ENCODE measurements at places on chromosomes 13 and 19. TPM values are rescaled to one million over a fixed set of nuclear protein-coding genes. Genes with fewer than 3 reads are reported as not detected.

DNA sequence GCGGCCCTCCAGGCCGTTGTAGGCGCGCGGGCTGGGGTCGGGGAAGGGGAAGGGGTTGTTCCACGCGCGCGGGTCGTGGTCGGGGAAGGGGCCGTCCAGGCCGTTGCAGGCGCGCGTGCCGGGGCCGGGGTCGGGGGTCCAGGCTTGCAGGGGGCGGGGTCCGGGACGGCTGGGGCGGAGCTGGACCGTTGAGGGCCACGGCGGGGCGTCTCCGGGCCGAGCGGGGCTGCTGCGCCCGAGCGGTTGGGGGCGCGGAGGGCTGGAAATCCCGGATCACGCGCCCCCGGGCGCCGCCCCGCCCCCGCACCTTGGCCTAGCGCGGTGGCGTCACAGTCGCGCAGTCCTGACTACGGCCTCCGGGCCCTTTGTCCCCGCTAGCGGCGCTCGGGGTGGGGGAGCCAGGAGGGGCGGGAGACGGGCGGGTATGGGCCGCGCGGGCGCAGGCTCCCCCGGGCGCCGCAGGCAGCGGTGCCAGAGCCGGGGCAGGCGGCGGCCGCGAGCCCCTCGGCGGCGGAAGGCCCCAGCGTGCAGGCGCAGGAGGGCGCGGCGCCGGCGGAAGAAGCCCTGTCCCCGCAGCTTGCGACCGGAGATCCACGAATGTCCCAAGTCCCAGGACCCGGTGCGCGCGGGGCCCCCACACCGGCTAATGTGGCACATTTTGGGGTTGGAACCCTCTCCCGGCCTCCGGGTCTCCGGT, 665 bp downstream of the GPX4 start:
- peak; percentile 62 for DNase-seq

The PRTN3 gene
- not detected for total RNA-seq

GRCh38 chr13:77717508-77717907, 20.0 kb downstream of the SLAIN1 start:
- DNase-seq: peak; percentile 51

The CLIP3 gene
- 0.37 TPM for total RNA-seq

The IFNL1 gene
- total RNA-seq: not detected

GRCh38 chr19:35806597-35806996, 6.0 kb downstream of the PRODH2 start:
- DNase-seq: no peak

The FREM2 gene
- total RNA-seq: not detected

DNA sequence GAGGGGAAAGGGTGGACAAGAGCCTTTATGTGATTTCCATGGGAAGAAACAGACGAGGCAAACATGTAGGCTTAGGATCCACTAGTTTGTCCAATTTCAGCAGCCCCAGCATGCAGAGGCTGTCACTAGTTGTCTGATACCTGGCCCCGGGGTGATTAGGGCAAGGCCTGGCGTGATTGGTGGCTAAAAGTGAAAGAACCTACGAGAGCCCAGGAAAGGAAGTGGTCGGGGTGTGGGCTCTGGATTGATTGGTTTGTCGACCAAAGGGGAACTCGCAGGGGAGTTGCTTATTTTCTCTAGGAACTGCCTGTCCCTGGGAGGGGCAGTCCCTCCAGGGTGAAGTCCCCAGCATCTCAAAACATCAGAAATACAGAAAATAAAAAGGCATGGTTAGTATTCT, 64.2 kb upstream of the UQCRFS1 start:
- DNase-seq: no peak

- no peak for DNase-seq
Measured at GRCh38 chr19:5109560-5109959, 140.6 kb downstream of the KDM4B start.

DNA sequence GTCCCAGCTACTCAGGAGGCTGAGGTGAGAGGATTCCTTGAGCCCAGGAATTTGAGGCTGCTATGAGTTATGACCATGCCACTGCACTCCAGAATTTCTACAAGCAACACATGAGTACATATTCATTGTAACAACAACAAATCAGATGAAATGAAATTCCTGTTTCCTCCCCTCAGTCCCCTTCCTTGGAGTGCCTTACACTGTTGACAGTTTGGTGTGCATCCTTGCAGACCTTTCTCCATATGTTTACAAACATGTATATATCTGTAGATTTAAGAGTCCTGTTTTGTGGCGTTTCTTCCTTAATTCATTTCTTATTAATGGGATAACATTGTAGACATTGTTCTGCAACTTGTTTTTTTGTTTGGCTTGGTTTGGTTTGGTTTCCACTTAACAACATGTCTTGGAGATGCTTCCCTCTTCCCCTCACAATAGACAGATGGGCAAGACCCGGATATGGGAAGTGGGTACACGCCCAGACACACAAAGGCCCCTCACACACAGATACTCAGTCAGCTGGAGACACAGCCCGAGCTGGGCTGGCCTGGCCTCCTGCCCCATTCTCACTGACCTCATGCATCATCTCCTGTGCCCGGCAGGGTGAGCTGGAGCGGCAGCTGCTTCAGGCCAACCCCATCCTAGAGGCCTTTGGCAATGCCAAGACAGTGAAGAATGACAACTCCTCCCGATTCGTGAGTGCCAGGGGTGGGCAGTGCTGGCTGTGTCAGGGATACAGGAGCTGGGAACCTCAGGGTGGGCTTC, 21.7 kb downstream of the MYH14 start:
- no peak for DNase-seq

DNA sequence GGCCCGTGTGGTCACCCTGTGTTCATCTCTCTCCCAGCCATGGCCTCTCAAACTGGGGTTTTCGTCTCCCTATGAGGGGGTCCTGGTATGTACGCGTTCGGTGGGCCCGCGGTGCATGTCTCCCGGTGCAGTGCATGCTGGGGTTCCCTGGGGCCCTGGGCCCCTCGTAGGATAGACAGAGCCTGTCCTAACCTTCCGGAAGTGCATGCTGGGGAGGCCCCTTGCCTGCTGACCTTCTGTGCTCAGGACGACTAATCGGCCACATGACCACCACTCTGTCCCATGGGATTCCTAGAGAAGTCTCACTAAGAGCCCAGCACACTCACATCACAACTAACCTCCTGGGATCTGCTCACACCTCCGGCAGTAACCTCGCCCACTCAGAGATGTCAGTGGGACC, 4.9 kb upstream of the USE1 start:
- no peak for DNase-seq

The CRLF1 gene
- total RNA-seq: 169 TPM

DNA sequence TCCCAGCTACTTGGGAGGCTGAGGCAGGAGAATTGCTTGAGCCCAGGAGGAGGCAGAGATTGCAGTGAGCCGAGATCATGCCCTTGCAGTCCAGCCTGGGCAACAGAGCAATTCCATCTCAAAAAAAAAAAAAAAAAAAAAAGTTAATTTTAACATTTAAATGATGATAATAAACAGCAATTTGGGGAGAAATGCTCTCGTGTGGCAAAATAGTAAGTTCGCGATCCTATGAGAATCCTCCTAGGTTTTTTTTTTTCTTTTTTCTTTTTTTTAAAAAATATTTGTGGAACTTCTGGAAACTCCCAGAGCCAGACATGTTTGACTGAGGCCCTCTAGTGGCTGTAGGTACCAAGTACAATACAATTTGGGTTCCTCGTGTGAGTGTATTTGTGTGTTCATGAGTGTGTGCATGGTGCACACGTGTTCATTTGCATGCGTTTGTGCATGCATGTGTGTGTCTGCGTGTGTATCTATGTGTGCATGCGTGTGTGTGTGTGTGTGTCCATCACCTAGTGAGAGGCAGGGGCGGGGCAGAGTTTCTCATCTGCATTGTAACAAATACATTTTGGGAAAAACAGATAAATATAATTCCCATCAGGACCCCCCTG, 31.2 kb downstream of the TMPRSS9 start:
- DNase-seq: peak; percentile 78

DNA sequence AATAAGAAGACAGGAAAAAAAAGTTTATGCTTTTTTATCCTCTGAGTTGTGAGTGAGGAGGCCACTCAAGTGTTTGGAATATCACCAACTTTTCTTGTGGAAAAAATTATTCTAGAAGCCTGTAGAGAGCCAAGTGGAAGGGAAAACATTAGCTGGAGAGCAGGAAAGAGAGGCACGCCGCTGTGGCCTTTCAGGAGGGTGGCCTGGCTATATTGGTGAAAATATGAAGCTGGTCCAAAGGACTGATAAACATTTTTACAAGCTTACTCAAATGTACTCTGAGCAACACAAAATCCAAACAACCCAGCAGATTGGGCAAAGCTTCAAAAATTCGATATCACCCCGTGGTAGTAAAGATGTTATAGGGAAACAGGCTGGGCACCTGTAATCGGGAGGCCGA, 2.3 kb upstream of the EIF3G start:
- DNase-seq: no peak

The KLK14 gene
- total RNA-seq: not detected

- no peak for DNase-seq
Measured at GRCh38 chr19:17086834-17087233, 11.3 kb downstream of the MYO9B start.

GRCh38 chr19:5914358-5914774, 312 bp downstream of the CAPS start:
- DNase-seq: no peak

GRCh38 chr19:2507109-2507508, 31.2 kb downstream of the GADD45B start:
- DNase-seq: no peak

All from G401 (cell line).